ENCODE measurements at places on chromosomes 1 and 21.

- DNase-seq = no peak
These were observed 19.0 kb upstream of the CENPF start for GRCh38 chr1:214583824-214584554.

- DNase-seq = no peak
These were observed 17.9 kb downstream of the CD2 start for GRCh38 chr1:116771997-116772647.

GRCh38 chr1:173294843-173295242, 87.7 kb upstream of the TNFSF4 start:
- no peak for DNase-seq

DNA sequence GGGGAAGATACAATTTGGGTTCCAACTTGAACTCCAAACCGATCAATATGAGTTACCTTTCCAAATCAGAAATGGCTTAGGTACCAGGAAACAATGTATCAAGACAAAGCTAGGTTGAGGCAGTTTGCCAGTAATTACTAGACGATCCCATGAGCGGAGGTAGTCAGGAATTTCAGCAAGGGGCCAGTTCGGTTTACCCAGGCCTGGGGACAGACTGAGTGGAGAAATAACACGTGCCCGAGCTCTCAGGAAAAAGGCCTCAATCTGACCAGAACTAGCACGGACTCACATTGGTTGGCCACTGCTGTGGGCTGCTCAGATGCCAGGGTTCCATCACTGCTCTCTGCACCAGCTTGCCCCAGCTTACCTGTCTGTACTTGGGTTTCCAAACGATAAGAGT, 15.3 kb downstream of the CLSTN1 start:
- no peak for DNase-seq

DNA sequence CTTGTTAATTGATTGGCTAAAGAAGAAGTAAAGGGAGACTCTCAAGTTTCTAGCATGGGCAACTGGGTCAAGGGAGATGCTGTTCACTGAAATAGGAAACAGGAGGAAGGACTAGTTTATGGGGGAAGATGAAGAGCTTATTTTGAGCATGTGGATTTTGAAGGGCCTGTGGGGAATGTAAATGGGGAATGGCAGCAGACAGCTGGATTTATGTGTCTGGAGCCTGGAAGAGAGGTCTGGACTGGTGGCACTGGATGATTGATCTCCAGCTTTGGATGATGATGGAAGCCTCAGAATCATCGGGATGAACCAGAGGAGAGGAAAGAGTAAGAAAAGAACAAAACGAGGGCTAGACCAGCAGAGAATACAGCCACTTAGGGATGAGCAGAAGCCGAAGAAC, 54.9 kb upstream of the ENAH start:
- DNase-seq = no peak

DNA sequence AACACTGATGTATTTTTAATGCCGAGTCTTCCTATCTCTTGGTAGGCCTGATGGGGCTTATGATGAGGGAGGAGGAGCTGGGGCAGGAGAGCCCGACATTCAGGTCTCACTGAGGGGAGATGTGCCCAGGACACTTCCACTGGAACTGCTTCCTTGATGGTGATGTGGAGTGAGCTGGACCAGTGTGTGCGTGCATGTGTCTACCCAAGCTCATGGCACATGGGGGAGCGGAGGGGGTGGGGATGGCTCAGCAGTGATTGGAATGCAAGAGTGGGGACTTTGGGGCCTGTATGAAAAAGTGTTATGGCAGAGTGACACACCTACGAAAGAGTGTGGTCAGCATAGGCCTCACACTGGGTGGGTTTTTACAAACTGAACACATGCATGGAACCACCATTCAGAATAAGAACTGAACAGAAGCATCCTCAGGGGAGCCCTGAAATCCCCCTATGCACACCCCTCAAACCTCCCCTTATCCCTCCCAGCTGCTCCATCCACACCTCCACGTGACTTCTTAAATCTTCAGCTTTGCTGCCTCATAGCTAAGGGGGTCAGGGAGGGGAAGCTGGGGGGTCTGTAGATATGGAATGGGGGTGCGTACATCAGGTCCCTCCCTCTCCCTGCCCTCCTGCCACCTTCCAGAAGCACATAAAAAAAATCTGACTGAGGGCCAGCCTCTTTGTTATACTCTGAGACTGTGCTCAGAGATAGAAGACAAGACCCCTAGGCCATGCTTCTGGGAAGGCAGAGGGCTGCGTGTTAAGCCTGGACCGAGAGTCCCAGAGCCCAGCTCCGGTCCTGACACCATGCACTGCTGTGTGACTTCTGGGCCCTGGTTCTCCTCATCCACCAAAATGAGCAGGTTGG, 11.6 kb downstream of the IL6R start:
- no peak for DNase-seq

GRCh38 chr1:204695692-204696091, 10.2 kb upstream of the LRRN2 start:
- no peak for DNase-seq

DNA sequence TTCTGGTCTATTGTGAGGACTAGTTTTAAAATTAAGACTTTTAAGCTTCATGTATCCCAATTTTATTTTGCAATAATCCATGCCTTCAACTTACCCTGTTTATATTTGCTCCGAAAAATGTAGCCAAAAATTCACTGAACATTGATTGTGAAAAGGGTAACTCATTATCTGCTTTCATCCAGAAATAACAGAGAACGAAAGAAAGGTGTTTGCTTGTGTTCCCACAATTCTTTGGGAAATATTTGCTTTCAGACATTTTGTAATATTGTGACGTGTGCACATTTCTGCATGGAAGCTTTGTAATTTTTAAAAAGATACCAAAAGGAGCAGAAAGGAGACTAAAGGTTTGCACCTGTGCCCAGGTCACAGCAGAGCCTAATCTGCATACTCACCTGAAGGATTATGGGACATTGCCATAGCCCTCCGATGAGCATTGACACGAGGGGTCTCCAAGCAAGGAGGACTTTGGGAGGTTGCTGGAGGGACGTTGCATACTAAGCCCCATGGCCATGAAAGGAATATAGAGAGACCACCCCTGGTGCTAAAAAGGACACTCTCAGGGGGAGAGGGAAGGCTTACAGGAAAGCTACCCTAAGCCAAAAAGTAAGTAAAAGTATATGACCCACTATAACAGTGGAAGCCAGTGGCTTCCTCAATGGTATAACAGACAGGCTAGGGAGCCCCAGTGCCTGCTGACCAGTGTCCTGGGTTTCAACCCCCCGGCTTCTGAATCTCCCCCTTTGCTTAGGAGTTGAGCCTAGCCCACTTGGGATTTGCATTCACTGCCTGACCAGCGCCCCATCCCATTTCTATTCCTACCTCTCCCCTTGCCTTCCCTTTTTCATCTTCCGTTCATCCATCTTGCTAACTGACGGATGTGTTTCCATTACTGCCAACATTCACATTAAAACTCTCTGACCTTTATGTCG, 148.6 kb upstream of the ZC3H12A start:
- DNase-seq = no peak
